ENCODE measurements at places on chromosomes 11 and 22. TPM values are rescaled to one million over a fixed set of nuclear protein-coding genes. Genes with fewer than 3 reads are reported as not detected.
A peak's percentile ranks its signal among the peaks of the same experiment; 100 is the strongest.

- no peak for DNase-seq
These were observed 667 bp downstream of the DGCR6L start for GRCh38 chr22:20319041-20319744.

Gene SPA17
- polyA plus RNA-seq, result 1.2 TPM

Gene APOA5
- polyA plus RNA-seq, result not detected

DNA sequence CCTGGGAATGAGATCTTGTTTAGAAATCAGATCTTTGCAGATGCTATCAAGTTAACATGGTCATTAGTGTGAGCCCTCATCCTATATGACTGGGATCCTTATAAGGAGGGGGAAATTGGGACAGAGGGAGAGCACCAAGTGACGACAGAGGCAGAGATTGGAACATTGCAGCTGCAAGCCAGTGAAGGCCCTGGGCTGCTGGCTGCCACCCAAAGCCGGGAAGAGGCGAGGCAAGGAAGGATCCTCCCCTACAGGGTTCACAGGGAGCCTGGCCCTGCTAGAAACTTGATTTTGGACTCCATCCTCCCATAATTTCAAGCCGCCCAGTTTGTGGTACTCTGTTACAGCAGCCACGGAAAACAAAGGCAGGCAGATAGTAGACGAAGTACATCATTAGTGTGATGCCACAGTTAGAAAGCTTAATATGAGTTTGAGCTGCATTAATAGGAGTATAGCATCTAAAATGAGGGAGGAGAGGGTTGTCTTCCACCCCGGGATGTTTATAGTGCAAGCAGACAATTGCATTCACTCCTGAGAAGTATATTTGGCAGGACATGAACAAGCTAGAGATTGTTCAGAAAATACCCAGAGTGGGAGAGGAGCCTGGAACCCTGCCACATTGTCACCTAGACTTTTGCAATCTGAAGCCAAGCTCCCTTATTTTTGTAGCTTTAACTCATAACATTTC is 56.8 kb upstream of the CLMP start:
- DNase-seq, result no peak

DNA sequence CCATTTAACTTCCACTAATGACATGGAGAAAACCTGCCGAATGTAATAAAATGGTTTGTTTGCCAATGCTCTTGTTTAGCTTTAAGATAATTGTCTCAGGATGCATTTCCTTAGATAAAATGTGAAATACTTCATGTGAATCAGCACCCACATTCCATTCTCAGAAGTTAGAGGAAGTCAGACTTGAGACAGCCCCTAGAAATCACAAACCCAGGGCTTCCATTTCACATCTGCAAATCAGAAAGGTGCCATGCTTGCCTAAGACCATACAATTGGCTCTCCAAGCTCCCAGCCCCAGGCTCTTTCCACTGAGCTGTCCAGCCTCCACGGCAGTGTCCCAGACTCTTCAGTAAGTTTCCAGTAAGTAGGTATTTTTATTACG is 35.6 kb upstream of the ADORA2A start:
- no peak for DNase-seq

DNA sequence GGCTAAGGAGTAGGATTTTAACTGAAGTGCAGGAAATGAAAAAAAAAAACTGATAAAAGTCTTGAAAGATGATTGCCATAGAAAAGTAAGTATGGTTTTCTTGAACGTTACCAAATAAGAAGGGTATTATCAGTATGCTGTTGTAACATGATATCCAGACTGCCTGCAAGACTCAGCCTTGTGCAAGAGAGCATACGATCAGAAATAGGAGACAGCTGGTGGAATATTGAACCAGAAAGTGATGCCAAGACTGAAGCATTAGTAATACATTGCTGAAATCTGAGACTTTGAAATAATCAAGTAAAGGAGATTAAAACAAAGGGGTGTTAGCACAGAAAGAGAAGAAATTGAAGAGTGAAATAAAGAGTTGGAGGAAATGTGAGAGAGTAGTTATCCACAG is 452.7 kb upstream of the CNTN5 start:
- no peak for DNase-seq

DNA sequence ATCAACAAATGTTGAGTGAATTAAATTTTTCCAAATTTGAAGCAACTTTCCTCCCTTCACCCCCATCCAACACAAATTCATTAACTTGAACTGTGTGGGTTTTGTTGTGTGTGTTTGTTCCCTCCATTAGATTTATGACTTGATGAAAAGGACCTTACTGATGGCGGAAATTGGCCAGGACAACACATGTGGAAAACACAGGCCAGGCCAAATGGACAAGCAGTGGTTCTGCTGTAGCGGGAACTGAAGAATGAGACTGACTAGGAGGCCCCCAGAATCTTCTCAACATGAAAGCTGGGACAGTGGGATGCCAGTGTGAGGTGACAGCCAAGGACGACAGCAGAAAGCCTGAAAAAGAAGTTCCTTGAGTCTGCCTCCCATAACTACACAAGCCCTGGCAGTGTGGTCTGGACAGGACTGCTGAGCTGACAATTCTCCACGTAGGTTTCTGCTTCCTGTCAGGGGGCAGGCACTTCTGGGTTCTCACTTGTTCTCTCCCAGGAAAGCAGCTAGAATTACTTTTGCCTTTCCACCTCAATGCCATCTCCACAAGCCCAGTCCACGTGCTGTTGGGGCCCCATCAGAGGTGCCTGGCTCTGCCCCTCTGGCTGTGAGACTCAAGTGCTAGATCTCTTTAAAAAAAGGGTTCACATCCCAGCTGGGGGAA is 94.3 kb downstream of the ETS1 start:
- peak; percentile 54 for DNase-seq

DNA sequence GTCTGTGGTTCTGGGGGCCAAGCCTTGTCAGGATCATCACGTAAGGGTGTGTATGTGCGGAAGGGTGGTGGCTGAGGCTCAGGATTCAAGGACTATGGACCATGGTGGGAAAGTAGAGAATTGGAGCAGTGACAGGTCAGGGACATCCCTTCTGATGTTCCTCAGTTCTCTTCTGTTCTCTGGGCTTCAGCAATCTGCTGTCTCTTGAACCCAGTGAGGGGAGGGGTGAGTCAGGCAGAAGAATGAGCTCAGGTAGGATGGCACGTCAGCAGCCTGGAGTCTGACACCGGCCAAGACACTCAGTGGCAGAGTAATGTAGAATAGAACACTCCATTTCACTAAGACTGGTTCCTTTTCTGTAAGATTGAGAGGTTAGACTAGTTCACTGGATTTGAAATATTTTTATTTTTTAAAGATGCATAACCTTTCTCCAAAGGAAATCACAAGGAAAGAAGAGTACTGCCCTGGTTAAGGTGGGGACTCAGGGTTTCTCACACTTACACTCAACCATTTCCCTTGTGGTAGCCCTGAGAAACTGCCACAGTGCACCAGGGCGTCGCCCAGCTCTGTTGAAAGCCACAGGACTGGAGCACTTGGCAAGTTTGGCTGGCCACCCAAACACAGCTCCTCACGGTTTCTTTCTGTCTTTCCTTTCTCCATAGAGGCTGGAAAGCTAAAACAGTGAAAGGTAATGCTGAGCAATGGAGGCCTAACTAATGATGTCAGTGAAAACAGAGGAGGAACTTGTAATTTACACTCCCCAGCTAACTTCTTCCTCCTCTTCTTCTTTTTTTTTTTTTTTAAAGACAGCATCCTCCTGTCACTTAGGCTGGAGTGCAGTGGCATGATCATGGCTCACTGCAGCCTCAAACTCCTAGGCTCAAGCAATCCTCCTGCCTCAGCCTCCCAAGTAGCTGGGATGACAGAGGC is 23.1 kb upstream of the MICAL2 start:
- DNase-seq, result peak; percentile 82

DNA sequence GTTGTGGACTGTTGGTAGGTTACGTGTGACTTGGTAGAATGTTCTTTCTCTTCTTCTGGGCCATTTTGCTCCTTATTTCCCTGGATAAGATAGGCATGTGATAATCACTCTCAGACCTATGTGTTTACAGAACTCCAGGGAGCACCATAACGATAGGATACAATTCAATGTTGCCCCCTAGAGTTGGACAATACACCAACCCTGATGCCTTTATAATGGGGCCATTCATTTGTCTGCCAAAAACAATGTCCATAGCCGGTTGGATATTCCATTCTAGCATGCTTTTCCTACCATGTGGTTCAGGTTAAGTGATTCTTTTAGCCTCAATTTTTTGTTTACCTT is 60.5 kb downstream of the APIP start:
- DNase-seq, result no peak

DNA sequence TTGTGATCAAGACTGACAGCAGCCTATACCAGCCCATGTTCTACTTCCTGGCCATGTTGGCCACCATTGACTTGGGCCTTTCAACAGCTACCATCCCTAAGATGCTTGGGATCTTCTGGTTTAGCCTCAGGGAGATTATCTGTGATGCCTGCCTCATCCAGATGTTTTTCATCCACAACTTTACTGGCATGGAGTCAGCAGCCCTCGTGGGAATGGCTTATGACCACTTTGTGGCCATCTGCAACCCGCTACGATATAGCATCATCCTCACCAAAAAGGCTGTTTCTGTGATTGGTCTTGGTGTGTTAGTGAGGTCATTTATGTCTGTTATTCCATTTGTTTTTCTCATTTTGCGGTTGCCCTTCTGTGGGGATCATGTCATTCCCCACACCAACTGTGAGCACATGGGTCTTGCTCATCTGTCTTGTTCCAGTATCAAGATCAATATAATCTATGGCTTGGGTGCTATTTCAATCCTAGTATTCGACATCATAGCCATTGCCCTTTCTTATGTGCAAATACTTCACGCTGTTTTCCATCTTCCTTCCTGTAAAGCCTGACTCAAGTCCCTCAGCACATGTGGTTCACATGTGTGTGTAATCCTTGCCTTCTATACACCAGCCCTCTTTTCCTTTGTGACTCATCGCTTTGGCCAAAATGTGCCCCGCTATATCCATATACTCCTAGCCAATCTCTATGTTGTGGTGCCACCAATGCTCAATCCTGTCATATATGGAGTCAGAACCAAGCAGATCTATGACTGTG is 23.6 kb downstream of the OR52E1 start:
- DNase-seq, result no peak

GRCh38 chr11:61378713-61379313 is 13.6 kb upstream of the TMEM216 start:
- no peak for DNase-seq

DNA sequence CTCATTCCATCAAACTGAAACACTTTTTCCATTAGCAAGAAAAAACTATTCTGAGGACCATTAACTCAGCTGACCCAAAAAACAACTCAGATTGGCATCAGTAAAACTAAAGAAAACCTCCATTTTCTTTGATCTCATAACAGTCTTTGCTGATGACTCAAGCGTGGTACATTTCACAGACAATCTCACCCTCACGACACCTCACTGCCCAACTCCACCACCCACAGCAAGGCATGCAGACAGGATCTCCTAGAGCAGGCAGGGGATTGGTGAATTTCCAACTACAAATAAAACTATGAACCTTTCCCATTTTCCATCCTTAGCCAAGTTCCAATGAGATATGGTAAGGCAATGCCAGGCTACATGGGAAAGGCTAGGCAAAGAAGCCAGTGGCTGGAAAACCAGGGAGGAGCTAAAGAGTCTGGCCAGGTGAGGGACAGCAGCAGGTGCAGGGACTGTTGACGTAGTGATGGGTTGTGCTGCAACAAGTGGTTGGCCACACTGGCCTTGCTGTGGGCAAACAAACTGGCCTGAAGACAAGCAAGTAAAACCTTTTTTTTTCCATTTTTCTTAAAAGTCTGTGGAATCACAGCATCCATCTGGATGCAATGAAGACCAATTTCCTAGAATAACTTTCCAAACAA is 97.2 kb downstream of the SERGEF start:
- no peak for DNase-seq

DNA sequence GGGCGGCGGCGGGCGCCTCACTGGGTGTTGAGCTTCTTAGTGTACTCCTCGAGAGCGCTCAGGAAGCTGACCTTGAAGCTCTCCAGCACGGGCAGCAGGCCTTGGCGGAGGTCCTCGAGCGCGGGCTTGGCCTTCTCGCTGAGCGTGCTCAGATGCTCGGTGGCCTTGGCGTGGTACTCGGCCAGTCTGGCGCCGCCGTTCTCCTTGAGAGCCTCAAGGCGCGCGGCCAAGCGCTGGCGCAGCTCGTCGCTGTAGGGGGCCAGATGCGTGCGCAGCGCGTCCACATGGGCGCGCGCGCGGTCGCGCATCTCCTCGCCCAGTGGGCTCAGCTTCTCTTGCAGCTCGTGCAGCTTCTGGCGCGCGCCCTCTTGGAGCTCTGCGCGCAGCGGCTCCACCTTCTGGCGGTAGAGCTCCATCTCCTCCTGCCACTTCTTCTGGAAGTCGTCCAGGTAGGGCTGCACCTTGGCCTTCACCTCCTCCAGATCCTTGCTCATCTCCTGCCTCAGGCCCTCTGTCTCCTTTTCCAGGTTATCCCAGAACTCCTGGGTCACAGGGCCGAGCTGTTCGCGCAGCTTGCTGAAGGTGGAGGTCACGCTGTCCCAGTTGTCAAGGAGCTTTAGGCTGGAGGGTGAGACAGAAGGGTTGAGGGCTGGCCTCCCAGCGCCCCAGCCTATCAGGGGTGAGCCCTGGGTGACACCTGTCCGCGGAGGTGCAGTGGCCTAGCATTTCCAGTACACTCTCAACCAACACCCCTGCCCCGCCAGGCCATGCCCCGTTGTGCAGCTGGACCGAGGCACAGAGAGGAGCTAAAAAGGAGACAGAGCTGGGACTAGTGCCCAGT is 1.4 kb downstream of the APOA1 start:
- DNase-seq, result peak; percentile 71

DNA sequence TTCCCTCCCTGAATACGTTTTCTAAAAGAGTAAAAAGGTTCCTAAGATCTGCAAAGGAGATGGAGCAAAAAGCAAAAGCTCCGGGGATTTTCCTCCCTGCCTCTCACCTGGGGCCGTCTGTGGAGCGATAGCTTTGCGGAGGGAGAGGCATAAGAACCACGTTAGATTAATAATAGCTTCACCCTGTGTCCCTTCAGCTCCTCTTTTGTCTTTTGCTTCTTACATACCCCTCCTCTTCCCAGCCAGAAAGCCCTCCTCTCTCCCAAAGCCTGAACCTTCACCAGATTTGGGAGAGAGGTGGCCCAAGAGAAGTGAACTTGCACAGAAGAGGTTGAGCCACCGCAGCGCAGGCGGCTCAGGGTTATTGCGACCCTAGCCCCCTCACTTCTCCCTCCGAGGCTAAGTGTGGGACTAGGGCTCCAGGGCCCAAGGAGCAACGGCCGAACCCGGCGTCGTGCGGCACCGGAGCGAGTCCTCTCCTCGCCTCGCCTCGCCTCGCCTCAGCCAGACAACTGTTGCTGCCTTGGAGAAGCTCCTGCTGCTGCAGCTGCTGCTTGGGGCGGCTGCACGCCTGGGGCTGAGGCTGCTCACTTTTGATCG is 97.6 kb upstream of the HSD17B12 start:
- DNase-seq, result no peak

DNA sequence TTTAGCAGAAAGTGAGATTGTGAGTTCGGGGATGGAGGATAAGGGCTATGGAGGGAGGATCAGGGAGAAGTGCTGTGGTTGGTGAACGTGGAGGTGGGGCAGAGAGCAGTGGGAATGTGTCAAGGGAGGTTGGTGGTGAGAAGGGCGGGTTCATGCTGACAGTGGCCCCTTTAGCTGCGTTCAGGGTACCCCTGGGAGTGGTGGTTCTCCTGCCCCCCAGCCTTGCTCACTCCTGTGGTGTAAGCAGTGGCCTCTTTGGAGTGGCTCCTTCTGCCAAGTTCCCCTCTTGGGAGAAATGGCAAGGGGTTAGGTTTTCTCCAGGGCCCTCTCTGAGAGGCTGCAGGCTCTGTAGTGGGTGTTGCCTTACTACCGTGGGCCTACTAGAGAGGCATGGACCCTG is 16.1 kb upstream of the NECTIN1 start:
- DNase-seq, result no peak
